Kidney (tissue), 22 donors: ENCODE measurements at places on chromosomes 3 and 15. TPM values are rescaled to one million over a fixed set of nuclear protein-coding genes. Genes with fewer than 3 reads are reported as not detected.

GRCh38 chr3:181457756-181458155 lies 254.0 kb upstream of the SOX2 start:
- H3K36me3 ChIP-seq: no peaks in the 10 kb centered on the region
- H3K27ac ChIP-seq: no peak overlapping the region
- DNase-seq: no peak
- H3K27me3 ChIP-seq: no peaks in the 10 kb centered on the region
- H3K4me1 ChIP-seq: no peaks in the 10 kb centered on the region
- H3K4me3 ChIP-seq: no peak overlapping the region

IL17RC gene
- total RNA-seq: 27.5 TPM

GRCh38 chr3:192011137-192011536 lies 550.2 kb downstream of the PYDC2 start:
- H3K4me3 ChIP-seq: no peak overlapping the region
- no peaks in the 10 kb centered on the region for H3K36me3 ChIP-seq
- H3K27ac ChIP-seq: no peak overlapping the region
- H3K4me1 ChIP-seq: no peaks in the 10 kb centered on the region

C3orf22 gene
- total RNA-seq: not detected

DNA sequence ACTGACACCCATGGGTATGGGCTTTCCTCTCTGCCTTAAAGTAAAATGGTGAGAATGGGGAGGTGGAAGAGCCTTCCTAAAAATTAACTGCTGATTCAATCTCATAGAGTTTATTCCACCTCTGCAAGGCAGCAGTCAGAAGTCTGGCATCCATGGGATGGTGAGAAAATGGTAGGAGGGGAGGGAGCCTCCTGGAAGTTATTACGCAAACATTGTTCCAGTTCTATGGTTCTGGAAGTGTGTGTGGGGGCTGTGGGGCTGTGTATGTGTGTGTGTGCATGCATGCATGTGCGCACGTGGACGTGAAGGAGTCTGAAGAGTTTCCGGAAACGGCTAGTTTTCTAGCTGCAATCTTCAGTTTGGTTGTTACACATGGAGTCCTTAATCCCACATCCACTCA lies 177.6 kb downstream of the KCNAB1 start:
- no peak overlapping the region for H3K27ac ChIP-seq
- H3K4me1 ChIP-seq: no peaks in the 10 kb centered on the region
- H3K27me3 ChIP-seq: no peaks in the 10 kb centered on the region
- no peaks in the 10 kb centered on the region for H3K36me3 ChIP-seq
- DNase-seq: no peak

DNA sequence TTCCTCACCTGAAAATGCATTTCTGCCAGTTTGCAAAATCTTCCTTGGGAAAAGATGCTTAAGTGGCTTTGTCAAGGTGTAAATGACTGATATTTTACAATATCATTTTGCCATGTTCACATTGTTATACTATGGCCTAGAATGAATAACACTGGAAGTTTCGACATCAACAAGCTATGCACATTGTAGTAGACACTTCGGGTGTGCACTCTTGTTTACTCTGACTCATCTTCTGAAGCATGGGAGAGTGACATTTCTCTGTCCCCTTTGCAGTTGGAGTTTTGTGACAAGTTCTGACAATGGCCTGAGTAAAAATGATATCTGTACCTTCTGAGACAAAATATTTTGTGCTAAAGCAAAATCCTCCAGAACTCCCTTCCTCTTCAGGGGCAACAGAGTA lies 567.0 kb upstream of the RGMA start:
- H3K4me1 ChIP-seq: no peaks in the 10 kb centered on the region
- DNase-seq: no peak
- no peaks in the 10 kb centered on the region for H3K36me3 ChIP-seq
- H3K4me3 ChIP-seq: no peak overlapping the region

GOLGA6D gene
- not detected for total RNA-seq

DNA sequence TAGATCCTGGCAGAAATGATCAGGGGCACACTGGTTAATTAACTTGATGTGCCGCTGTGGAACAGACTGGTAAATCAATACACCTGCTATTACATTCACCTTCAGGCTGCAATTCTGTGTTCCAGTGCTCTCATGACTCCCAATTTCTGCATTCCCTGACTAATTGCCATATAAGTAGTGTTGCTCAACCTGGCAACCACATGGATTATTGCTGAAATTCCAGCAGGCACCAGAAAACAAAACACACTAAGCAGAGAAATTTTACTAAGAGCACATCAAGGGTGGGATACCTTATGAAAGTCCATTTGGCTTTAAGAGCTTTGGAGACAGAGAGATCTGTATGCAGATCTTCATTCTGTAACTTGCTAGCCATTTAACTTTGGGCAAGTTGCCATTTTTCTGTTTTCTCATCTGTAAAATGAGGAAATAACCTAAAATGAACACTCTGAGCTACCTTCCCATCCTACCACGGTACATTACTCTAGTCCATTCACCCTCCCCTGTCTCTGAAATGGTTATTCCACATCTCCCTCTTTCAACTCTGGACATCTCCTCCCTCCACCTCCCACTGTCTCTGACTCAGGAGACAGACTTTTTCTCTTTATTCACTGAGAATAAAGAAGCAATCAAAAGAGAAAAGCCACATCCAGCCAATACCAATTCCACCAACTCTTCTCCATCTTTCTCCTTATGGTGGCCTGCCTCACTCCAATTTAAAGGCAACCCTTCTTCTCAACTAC lies 54.6 kb downstream of the STAC start:
- no peaks in the 10 kb centered on the region for H3K27me3 ChIP-seq
- no peaks in the 10 kb centered on the region for H3K36me3 ChIP-seq
- peak overlapping the region; percentile 60 for H3K27ac ChIP-seq
- peak; percentile 6 for DNase-seq

DNA sequence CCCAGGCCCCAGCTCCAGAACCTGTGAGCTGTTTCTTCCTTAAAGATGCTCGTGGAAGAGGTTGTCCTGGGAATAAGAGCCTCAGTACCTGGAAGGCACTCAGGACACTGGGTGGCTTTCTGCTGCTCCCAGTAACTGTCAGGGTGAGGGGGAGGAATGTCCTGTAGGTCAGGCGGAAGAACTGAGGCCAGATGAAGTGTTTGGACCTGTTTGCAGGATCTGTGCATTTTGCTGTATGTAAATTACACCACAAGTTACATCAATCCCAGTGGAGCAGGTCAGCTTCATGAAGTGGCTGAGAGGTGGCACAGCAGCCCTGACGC lies 27.1 kb downstream of the HDAC11 start:
- no peaks in the 10 kb centered on the region for H3K4me1 ChIP-seq
- H3K36me3 ChIP-seq: peaks cover 2% of the 10 kb centered on the region
- H3K27ac ChIP-seq: no peak overlapping the region
- no peaks in the 10 kb centered on the region for H3K27me3 ChIP-seq

ITIH3 gene
- 2.3 TPM for total RNA-seq

DNA sequence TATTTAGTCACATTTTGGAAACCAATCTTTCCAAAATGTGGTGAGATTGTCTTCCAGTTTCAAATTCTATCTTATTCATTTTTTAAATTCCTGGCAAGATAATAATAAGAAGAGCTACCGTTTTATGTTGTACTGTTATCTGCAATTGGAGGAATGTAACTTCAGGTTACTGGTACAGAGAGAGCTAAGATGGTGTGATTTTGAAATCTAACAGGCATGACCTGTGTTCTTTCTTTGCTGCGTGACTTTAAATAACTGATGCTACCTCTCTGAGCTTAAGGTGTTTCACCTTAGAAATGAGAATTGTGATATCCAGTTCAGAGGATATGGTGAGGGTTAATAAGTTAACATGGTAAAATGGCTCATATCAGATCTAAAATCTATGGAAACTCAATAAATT lies 21.7 kb downstream of the CADM2 start:
- no peaks in the 10 kb centered on the region for H3K4me1 ChIP-seq
- no peaks in the 10 kb centered on the region for H3K36me3 ChIP-seq
- DNase-seq: no peak

DNA sequence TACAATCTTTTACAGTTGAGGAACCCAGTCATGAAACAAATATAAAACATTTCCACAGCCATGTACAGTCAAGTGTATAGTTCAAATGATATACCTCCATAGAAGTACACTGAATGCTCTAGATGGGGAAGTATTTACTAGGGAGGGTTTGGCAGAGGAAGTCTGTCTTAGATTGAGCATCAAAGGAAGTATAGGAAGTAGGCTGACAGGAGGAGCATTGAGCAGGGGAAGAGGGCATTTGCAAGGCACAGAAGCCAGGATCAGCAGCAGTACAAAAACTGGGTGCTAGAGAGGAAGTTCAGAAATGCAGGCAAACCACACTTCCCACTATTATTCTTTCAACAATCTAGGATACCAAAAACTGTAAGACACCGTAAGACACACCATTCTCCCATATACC lies 122.6 kb downstream of the ANO10 start:
- H3K27ac ChIP-seq: no peak overlapping the region
- H3K4me1 ChIP-seq: peaks cover 8% of the 10 kb centered on the region
- no peaks in the 10 kb centered on the region for H3K36me3 ChIP-seq
- H3K27me3 ChIP-seq: no peaks in the 10 kb centered on the region
- no peak for DNase-seq

NMNAT3 gene
- total RNA-seq: 6.4 TPM

DNA sequence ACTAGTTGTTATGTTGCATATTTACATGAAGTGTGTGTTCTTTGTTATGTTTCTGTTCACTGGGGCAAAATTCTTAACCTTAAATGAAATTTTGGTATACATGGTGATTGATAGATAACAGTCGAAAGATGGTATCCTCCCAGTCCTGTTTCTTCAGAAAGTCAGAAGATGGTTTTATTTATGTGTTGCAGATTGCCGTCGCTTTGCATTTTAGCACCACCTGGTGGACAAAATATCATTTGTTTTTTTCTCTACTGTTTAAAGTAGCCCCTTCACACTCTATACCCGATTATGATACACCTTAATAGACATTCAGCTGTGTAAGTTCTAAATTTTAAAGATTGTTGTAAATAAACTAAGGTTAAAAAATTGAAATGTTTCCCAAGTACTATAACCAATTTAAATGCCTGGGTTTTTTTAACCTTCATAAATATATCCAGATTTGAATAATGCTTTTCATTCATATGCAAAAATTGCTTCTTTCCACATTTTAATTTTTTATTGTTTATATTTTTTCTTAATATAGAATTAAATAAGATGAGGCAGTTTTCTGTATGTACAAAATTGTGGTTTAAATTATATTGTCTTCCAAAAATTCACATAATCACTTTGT lies 152.2 kb downstream of the ALCAM start:
- no peaks in the 10 kb centered on the region for H3K27me3 ChIP-seq
- no peak for DNase-seq
- H3K4me1 ChIP-seq: no peaks in the 10 kb centered on the region

GOLGA8S gene
- 0.60 TPM for total RNA-seq

DNA sequence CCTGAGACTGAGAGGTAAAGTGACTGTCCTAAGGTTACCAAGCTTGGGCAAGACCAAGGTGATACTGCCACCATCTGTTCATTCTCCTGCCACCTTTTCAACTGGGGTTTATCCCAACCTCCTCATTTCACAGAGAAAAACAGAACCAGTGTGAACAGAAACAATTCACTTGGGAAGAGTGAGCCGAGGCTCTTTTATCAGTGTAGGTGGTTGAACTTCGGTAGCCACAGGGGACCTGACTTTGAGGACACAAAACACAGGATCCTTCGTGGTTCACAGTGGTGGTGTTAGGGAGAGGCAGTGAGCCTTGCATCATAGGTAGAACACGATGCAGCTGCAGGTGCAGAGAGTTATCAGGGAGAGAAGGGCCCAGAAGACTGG lies 72.8 kb upstream of the ICE2 start:
- H3K27ac ChIP-seq: no peak overlapping the region
- no peak overlapping the region for H3K4me3 ChIP-seq
- DNase-seq: no peak
- peaks cover 5% of the 10 kb centered on the region for H3K4me1 ChIP-seq

GRCh38 chr15:68781766-68782588 lies 38.7 kb downstream of the ANP32A start:
- DNase-seq: peak; percentile 83
- H3K36me3 ChIP-seq: peaks cover 42% of the 10 kb centered on the region
- H3K4me3 ChIP-seq: no peak overlapping the region
- H3K27me3 ChIP-seq: no peaks in the 10 kb centered on the region
- H3K4me1 ChIP-seq: no peaks in the 10 kb centered on the region
- peak overlapping the region; percentile 67 for H3K27ac ChIP-seq

TTC21A gene
- 14.1 TPM for total RNA-seq

RFT1 gene
- total RNA-seq: 22.8 TPM

ERICH6 gene
- 0.19 TPM for total RNA-seq

GRCh38 chr15:89018207-89018606 lies 70.0 kb upstream of the ABHD2 start:
- H3K4me1 ChIP-seq: no peaks in the 10 kb centered on the region
- no peak overlapping the region for H3K27ac ChIP-seq
- DNase-seq: peak; percentile 90
- H3K4me3 ChIP-seq: no peak overlapping the region

DNA sequence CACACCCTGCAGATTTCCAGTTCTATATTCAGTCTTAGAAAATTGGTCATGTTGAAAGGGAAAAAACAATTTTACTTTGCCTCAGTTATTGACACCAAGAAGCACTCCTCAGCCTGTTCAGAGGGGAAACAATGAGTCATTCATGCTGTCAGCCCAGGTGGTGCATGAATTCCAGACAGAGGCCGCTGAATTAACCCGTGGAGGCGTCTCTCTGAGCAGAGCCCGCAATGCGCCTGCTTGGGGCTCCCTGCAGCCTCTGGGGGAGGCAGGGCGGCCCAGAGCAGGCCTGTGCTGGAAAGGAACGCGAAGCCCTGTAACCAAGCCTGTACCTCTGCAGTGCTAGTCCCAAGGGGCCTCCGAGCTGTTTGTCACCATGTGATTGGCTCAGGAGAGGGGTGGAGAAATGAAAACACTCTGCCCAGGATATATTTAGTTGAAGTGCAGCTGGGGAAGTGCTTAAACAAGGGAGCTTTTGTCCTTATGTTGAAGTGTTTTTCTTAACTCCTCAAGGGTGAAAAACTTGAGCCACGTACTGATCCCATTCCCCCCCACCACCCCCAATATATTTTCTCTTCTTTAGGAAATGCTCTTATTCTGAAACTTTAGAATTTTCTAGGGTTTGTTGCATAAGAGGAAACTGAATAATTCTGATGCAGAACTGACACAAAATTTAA lies 68.3 kb upstream of the CHD2 start:
- peak overlapping the region; percentile 41 for H3K4me3 ChIP-seq
- H3K27me3 ChIP-seq: no peaks in the 10 kb centered on the region
- peak; percentile 98 for DNase-seq
- peak overlapping the region; percentile 85 for H3K27ac ChIP-seq
- no peaks in the 10 kb centered on the region for H3K36me3 ChIP-seq
- H3K4me1 ChIP-seq: peaks cover 5% of the 10 kb centered on the region

DNA sequence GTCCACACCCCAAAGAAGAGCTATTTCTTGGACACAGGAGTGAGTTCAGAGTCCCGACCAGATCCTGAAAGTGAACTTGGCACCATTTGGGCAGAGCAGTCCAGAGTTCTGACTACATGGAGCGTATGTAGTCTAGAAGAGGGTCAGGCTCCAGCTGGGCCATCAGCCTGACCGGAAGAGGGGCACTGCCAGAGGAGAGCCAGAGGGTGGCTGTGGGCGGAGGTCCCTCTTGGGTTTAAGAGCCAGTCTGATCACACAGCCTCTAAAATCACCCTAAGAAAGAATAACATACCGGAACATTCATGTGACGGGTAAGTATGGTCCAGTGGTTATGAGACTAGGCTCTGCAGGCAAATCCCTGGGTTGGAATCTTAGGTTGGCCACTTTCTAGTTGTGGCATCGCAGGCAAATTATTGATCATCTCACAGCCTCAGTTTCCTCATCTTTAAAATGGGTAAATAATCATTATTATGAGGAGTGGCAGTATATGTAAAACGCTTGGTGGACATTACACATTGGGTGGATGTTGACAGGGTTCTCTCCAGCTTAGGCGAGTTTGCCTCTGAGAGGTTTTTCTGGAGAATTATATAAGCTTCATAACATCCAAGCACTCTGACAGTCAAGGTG lies 2.1 kb upstream of the RAP2B start:
- H3K27me3 ChIP-seq: no peaks in the 10 kb centered on the region
- peak overlapping the region; percentile 81 for H3K27ac ChIP-seq
- no peaks in the 10 kb centered on the region for H3K36me3 ChIP-seq
